ENCODE measurements at places on chromosomes 7 and 10.

GRCh38 chr10:75250934-75251333 lies 15.2 kb upstream of the COMTD1 start:
- DNase-seq = no peak

DNA sequence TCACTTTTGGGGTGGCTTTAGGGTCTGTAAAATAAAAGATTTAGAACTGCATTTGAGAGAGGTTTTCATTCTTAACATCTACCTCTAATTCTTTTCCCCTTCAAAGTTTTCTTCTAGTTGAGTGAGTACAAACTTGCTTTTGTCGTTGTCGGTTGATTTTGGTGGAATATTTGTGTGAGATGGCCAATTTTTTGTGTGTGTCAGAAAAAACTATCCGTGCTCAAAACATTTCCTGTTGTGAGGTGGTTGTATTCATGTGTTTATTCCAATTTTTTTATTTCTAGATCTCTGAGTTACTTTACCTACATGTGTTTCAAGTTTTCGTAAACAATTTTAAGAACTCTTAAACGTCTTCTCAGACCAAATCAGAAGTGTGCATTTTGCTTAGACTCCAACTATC lies 1.6 kb downstream of the AHR start:
- no peak for DNase-seq

DNA sequence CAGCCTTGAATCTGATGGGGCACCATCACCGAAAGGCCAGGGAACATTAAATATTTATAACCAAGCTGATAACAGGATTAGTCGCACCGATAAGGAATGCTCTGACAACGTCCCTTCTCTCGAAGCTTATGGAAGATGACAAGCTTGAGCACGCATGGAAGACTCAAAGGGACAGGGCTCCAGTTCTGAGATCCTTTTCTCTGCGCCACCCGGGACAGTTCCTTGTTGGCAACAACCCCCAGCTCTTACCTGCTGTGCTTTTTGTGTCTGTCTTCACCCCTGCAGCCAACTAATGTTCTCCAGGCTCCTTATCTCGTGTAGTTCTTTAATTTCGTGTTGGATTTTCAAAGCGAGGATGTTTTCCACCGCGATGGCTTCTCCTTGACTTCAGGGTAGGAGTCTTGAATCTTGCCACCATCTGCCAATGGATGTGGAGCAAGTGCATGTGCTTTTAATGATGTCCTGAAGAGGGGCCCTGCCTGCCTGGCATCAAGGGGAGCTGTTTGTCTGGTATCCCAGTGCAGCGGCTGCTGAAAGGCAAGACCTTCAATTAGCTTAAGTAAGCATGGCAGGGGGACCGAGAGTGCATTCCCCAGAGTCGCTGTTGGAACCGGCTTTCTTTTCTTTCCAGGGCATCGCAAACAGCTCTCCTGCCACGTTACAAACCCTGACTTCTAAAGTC lies 354 bp upstream of the FERD3L start:
- no peak for DNase-seq

DNA sequence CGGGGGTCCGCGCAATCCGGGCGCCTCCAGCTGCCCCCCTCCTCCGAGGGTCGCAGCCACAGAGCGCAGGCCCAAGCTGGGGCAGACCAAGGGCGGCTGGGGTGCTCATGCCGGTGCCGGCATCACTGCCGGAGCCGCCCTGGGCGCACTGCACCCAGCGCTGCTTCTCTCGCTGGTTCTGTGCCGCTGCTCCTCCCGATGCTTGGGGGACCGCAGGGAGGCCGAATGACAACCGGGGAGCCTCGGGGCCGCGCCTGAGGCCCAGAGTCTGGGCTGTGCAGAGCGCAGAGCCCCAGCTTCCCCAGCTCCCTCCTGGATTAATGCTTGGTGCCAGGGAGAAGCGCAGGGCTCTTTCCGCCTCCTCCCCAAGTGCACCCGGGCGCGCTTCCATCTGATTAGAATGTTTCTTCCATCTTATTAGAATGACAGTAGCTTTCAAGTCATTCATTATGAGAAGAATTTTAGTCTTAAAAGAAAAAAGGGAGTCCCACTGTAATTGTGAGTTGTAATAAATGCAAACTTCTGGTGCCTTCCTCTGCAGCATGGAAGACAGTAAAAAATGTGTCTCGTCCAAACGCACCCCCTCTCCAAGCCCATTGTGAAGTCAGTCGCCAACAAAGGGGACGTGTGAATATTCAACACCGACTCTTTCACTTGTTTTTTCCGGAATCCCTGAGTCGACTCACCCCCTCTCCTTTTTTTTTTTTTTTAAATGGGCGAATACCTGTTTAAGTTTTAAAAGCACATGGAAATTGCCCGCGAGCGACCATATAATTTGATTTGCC lies 19.5 kb upstream of the PTF1A start:
- no peak for DNase-seq
